ENCODE measurements at places on chromosomes 2 and 18.

DNA sequence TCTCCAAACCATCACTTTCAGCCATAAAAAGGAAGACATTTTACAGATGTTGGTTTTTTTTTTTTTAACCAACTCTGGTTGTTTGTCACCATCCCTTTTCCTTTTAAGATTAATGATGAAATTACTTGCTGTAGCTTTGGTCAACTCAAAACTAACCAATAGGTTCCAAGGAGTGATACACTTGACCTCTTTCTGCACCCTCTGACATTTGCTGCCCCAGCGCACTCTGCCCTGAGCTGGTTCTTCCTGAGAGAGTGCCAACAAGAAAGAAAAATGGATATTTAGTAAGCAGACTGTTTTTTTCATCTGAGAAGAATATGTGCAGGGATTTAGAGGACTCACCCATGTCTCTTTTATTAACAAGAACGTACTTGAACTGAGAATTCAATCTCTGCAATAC lies 520.0 kb downstream of the TXNL1 start:
- no peak for DNase-seq

DNA sequence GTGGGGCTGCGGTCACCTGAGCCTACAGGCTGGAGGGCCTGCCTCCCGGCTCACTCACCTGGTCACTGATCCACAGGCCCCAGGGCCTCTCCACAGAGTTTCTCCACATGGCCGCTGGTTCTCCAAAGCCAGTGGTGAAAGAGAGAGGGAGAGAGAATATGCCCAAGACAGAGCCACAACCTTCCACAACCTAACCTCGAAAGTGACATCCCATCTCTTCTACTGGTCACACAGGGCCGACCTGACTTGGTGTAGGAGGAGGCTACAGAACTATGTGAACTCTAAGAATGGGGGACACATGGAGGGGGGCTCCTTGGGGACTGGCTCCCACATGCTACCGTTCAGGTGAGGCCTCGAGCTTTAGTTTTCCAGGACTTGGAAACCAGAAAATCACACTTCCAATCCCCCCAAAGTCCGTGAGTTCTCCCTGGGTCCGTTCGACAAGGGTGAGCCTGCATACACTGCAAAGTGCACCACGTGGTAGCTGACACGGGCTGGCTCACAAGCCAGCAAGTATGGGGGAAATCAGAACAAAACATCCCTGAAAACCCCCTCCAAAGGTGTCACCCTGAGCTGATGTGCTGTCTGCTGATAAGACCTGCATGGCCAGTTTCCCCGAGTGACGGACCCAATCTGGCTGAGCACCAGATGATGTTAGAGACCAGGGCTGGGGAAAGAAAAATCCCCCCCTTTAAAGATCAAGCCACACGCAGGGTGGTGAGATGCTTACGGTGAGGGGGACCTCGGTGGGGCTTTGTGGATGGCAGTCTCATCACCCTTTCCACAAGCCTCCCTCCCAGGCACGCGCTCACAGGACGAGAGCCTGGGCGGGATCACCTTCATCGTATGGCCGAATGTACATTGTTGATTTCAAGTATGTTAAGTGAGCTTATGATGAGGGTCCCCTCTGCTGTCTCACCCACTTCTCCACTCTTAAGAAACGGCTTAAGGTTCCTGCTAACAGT lies 54.2 kb upstream of the SEMA4C start:
- DNase-seq = peak; percentile 6

GRCh38 chr2:121949271-121949670 lies 193.8 kb downstream of the TSN start:
- no peak for DNase-seq

DNA sequence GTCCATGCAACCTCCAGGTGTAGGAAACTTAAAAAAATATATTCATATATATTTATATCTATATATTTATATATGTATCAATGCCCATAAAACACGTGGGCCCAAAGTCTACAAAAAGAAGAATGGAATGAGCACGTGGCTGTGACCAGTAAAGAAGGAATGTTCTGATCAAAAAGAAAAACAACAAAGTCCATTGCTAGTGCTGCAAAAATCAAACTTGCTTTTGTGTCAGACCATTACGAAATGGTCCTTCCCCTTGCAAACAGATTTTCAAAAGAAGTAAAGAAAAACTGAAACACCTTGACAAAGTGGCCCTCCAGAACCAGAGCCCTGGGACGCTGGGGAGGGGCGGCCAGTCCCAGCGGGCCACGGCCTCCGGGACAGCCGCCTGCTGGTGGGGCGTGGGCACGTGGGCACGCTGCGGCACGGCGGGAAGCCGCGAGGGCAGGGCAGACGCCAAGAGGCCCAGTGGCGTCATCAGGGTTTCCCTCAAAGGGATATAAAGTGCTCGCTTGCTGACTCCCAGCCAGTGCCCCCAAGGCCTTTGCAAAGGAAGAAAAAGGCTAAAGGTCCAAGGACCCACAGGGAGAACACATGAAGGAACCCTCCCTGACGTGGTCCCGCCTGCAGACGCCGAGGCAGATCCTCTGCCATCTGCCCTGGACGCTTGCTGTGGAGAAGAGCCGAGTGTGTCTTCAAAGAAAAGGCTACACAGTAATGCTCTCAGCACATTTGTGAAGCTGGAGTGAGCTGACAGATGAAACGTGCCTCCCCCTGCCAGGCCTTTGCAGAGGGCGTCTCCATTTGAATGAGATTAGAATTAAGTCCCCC lies 201.8 kb downstream of the TWIST2 start:
- no peak for DNase-seq

DNA sequence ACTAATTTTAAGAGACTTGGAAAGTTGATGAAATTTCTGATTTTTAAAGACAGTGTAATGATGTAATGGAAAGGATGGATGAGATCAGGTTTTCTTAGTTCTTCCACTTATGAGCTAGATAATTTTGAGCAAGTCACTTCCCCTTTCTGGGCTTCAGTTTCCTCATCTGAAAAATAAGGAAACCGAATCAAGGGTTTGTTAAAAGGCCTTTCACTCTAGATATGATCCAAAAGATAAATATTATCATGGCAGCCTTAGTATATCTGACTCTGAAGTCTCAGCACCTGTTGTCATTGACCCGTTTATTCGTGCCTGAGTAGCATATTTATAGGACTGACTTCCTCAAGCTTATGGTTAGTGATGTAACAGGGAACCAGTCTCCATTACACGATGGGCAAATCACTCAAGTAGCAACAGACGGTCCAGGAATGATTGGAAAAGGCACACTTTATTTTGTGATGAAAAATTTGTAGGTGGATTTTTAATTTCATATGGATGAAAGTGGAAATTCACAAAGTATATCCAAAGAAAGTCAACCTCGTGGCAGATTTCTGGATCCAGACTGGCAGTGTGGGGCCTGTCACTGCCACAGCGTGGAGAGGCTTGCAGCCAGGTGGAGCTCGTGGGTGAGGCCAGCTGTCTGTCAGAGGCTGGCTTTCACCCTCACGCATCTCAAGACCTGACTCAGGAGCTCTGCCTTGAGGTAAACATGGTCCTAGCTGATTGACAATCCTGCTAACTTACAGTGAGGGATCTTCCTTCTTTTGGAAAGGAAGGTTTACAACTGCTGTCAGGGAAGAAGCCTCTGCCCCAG lies 137.9 kb upstream of the CXCR4 start:
- no peak for DNase-seq

DNA sequence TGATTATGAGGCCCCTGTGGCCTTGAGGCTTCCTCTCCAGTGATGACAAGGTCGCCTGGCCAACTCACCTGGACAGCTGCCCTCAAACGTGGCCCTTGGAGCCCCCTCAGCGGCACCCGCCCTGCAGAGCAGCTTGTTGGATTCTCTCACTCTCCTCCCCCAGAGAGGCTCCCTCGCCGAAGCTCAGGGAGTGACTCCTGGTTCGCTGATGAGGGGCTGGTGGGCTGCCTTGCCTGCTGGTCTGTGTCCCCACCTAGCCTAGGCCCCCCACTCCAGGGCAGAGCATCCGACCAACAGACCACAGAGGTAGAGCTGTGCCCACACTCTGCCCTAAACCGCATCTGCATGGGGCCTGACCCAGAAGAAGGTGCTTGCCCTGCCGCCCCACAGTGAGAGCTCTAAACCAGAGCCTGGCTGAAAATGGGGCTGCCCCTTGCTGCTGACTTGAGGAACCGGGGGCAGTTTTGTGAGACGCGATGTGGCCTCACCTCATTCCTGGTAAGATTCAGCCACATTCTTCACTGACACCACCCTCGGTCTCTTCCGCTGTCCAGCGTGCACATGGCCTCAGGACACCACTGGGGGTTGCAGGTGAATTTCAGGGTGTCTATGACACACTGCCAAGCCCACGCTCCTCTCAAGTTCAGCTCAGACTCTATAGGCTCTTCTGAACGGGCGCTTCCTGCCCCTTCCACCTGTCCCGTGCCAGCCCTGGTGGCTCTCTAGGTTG lies 131.6 kb downstream of the CABLES1 start:
- DNase-seq = no peak

DNA sequence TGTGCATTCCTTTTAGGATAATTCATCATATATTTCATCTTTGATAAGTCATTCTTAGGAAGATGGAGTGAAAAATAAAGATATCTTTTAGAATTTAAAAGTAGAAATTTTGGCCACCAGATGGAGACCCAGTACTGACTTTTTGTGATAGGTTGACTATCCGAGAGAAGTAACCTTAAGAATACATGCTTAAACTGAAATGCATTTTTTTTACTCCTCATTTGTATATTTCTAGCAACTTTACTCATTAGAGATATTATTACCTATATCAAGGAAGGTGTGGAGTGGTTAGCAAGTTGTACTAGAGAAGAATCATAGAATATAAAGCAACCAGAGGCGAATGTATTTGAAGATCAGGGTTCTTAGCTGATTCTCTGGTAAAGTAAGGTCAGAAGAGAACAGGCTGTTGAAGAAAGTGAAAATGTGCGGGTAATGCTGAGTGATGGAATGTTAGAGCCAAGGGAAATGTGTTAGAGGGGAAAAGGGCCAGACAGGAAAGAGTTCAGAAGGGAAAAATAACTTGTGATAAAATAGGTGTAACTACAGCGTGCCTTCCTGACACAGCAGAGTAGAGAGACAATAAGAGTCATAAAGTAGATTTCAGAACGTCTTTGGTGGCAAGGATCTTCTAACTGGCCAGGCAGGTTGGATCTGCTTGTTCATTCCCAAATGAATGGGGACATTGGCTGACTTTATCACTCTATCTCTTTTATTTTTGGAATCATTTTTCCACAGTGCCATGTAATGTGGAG lies 52.3 kb downstream of the TDRD15 start:
- DNase-seq = no peak

- no peak for DNase-seq
These were observed 270.6 kb downstream of the SS18 start for GRCh38 chr18:25819746-25820363.

GRCh38 chr2:143608063-143608423 lies 478.8 kb downstream of the ARHGAP15 start:
- DNase-seq = no peak

GRCh38 chr2:68807821-68808266 lies 63.4 kb downstream of the BMP10 start:
- no peak for DNase-seq

- DNase-seq = no peak
These were observed 121.7 kb downstream of the ZNF516 start for GRCh38 chr18:76373297-76373696.

Data from stimulated activated CD8-positive, alpha-beta memory T cell treated with anti-CD3 and anti-CD28 coated beads, Interleukin-7, amount 100 ng/mL, for 1 hour (primary cell).